ENCODE measurements at places on chromosomes 2 and 18. TPM values are rescaled to one million over a fixed set of nuclear protein-coding genes. Genes with fewer than 3 reads are reported as not detected.
A peak's percentile ranks its signal among the peaks of the same experiment; 100 is the strongest.

Gene MC4R
- not detected for total RNA-seq

DNA sequence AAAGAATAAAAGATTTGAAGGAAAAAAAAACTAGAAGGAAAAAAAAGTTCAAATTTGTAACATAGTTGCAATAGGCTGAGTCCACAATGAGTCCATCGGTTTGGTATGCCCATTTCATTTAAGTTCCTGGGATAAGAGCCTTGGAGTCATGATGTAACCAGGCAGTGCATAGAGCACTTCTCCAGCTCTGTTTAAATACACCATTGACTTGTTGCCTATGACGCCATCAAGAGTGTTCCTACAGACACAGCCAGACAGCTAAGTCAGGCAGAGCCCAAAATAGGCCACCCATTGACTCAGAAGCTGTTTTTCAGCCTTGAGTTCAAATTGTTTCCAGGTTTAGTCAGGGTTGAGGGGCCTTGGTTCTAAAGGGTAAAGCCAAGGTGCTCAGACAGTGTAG, 44.9 kb downstream of the SOCS6 start:
- DNase-seq = peak; percentile 93

Gene EMILIN1
- total RNA-seq = 160 TPM

GRCh38 chr2:216406826-216407225, 5.5 kb upstream of the SMARCAL1 start:
- DNase-seq = no peak

GRCh38 chr2:150160058-150160457, 327.4 kb downstream of the RND3 start:
- no peak for DNase-seq

Gene ALPP
- total RNA-seq = not detected

Gene INHBB
- total RNA-seq = under 0.01 TPM

Gene YES1
- 99.2 TPM for total RNA-seq

Gene OXER1
- under 0.01 TPM for total RNA-seq

- peak; percentile 90 for DNase-seq
Observed at GRCh38 chr2:234913208-234913626, 38.6 kb upstream of the SH3BP4 start.

GRCh38 chr2:64325477-64325851, 128.5 kb upstream of the LGALSL start:
- DNase-seq = no peak

Gene ST8SIA5
- total RNA-seq = under 0.01 TPM

DNA sequence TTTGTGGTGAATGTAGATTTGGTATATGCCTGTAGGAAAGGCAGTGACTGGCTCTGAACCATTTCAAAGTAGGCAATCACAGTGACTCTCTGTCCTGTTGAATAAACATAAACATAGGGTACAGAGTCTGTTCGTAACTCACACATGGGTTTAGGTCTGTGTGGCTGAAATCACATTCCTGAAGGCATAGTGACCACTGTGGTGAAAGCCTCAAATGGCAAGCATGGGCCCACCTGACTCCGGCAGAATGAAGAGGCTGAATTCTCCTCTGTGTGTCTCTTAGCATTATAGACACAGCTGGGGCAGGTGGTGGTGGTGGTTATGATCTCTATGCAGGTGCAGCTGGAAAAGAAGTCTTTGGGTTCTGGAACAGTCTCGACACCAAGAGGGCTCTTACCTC, 61.2 kb downstream of the ITGA6 start:
- DNase-seq = no peak

Gene ERICH2
- total RNA-seq = not detected

DNA sequence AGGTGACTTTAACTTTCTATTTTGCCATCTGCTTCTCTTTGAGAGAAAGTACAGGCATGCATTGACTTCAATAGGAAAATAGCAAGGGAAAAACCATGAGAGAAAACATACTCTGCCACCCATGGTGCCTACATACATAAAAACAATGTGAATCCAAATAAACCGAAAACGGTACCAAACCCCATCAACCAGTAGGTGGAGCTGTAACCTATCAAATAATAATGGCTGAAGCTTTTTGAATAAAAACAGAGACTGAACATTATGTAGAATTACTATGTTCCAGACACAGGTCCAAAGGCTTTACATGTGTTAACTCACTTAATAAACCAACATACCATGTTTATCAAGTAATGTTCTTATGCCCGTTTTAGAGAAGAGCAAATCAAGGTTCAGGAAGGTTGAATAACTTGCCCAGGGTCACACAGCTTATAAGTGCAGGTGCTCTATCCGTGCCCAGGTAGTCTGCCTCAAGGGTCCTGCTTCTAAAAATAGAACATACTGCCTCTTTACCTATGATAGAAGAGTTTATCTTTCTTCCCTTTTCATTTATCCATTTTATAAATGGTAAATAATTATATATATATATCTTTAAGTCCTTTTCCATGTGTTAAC, 293.9 kb upstream of the SYT4 start:
- DNase-seq = peak; percentile 54

DNA sequence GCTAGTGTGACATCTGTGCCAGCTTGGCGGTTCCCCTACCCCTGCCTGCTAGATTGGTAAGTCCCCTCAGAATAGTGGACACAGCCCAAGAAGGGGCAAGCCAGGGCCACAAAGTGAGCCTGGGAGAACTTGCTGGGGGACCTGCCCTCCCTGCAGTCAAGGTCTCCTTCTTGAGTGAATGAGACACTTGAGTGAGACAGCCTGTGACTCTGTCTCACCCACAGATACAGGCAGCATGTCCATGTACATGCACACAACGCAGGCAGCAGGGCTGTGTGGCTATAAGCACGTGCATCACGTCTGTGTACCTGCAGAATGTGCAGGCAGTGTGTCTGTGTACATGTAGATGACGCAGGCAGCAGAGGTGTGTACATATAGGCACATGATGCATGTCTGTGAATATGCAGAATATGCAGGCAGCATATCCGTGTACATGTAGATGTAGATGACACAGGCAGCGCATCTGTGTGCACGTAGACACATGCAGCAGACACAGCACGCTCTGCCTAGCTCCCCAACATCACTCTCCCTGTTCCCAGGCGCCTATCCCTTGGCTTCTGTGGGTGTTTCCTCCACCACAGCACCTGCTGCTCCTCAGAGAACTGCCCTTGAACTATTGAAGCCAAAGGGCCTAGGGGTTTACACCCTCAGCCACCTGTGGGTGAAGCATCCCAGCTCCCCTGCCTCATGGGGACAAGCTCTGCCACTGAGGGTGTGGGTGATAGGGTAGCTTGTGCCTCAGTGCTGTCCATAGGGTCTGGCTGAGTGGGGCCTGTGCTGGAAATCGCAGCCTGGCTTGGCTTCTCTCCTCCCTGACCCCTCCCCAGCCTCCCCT, 147.2 kb upstream of the TWIST2 start:
- DNase-seq = no peak

Gene RNF144A
- 4.3 TPM for total RNA-seq

- no peak for DNase-seq
Observed at GRCh38 chr2:47903781-47904490, 2.4 kb downstream of the FBXO11 start.

Gene STON1
- 25.0 TPM for total RNA-seq

GRCh38 chr2:146847846-146848245, 997.0 kb upstream of the ACVR2A start:
- DNase-seq = no peak

DNA sequence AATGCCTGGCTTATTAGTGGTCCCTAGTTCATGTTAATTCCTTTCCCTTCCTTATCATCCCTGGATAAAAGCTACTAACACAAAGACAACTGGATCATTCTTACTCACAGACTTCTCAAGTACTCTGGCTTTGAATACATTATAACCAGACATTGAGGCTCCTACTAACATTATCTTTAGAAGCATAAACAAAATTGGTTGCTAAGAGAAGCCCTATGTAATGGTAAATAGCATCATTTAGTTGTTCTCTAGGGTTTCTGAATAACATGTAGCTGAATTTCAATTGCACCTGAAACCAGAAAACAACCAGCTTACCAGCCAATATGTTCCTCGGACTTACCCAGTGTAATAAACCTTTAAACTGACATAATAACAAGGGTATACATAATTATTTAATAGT, 114.1 kb upstream of the NCKAP5 start:
- DNase-seq = no peak

- peak; percentile 78 for DNase-seq
Observed at GRCh38 chr2:190093793-190094192, 31.3 kb upstream of the MSTN start.

DNA sequence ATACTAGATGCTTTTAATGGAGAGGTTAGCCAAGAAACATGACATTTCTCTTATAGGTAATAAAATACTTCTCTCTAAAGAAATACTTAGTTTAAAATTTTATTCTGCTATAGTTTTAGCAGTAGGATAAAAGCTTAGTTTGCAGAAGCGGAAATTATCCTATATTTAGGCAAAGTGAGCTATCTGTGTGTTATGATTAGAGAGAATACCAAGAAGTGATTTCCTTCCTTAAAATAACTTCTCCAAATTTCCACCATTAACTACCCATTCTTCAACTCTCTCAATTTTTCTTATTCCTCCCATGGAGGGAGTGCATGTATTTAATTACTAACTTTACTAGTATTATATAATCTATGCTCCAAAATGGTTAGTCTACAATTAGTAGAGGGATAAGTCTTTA, 15.8 kb upstream of the IL1RL1 start:
- no peak for DNase-seq

DNA sequence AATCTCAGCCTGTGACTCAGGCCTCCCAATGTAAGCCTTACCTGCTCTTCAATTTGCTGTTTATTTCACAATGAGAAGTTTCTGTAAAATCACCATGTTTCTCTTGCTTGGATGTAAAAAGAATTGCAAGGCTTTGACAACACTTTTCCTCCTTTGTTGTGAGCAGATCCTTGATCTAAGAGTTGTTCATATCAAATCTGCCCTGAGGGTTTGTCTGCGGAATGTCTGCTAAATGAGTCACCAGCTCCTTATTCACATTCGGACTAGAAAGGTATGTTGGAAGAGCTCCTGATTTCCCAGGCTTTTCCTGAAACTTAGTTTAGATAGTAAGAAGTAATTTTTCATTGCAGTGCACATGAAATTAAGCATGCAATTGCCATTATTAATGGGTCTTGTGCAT, 268.2 kb upstream of the TCF4 start:
- DNase-seq = peak; percentile 75

- DNase-seq = no peak
Observed at GRCh38 chr2:28638102-28638501, 113.5 kb upstream of the PPP1CB start.

DNA sequence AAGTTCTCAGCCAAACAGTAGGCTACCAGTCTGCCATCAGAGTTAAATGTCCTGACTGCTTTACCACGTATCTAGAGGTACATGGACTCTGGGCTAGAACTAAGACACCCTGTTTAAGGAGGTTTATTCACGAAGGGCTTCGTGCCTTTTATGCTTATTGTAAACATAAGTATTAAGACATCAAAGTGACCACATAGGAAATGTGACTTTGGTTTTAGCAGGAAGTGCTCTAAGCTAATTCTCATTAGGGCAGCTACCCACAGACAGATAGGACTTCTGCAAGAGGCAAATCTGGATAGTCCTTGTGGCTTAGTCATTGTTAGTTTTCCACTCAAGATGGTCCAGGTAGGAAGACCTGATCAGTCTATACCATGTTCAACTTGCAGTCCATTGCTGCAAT, 233.3 kb upstream of the MGAT5 start:
- no peak for DNase-seq

Gene OSBPL6
- total RNA-seq = 3.9 TPM

DNA sequence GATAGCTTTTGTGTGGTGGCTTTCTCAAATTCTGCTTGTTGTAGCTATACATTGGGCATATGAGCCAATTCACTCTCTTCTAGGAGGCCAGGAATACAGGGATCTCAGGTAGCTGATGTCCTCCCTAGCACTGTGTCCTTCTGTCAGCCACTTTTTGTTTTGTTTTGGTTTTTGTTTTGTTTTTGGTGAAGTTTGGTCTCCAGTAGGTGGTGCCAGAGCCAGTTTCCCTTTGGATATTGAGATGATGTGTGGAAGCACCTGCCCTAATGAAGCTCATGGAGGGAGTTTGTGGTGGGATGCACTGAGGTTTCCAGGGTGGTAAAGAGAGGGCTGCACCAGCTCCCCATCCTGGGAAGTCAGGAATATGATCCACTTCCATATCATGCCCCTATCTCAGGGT, 100.5 kb upstream of the VWC2L start:
- DNase-seq = no peak

Gene HTR2B
- 159 TPM for total RNA-seq

DNA sequence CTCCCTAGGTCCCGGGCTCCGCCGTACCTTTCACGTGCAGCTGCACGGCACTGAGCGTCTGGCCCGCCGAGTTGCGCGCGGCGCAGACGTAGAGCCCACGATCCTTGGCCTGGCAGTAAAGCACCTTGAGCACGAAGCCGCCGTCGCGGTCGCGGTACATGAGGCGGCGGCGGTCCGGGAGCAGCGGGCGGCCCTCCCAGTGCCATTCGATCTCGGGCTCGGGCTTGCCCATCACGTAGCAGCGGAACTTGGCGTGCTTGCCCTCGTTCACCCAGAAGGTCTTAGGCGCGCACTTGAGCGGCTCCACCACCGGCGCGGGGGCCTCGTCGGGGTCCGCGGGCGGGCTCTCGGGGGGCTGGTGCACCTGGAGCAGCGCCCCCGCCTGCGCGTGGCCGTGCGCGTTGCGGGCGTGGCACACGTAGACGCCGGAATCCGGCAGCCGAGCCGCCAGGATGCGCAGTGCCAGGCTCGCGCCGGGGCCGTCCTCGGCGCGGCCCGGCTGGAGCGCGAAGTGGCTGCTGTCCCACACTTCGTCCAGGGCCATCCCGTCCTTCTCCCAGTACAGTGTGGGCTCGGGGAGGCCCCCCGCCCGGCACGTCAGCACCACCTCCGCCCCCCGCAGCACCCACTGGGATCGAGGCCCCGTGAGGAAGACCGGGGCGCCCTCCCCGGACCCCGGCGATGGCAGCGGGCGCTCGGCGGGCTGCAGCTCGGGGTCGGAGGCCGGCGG, 980 bp downstream of the OBSL1 start:
- DNase-seq = peak; percentile 42

DNA sequence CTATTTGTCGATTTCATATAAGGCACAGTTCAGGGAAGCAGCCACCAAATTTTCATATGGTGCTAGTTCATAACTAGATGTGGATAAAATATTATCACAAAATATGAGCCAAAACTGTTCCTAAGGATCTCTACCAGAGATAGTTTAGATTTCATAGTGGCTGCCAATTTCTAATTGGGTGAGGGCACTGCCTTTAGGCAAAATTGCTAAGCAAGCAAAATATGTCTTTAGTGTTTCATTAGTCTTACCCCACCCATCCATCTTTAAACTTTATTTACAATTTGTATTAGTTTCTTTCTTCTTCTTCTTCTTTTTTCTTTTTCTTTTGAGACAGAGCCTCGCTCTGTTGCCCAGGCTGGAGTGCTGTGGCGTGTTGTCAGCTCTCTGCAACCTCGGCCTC, 77.1 kb upstream of the SLC4A10 start:
- no peak for DNase-seq

Gene RAB17
- total RNA-seq = 0.43 TPM

GRCh38 chr18:37160038-37160820, 331.3 kb downstream of the KIAA1328 start:
- no peak for DNase-seq

DNA sequence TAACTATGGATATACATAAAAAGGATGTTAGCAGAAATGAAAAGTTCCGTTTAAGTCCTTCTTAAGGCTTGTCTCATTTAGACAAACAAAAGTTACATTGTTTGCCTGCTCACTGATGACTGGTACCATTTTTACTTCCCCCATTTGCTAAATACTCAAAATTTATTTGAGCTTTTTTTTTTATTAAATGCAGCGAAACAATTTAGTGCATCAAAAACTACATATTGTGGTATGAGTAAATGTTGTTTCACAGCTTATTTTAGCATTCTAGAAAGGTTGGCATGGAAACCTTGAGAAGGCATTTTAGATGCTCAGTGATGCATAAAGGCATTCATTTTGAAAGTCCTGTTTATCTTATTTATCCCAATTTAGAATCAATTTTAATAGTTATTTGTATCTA, 100.0 kb downstream of the MAP2 start:
- no peak for DNase-seq

GRCh38 chr2:27496357-27497287, at the start of gene GCKR:
TSS of gene GCKR (plus strand) at chr2:27496839. CDS start at chr2:27496905, 66 bp downstream.
- DNase-seq = no peak

All from fibroblast of villous mesenchyme (primary cell).